ENCODE measurements at places on chromosomes 3 and 15. TPM values are rescaled to one million over a fixed set of nuclear protein-coding genes. Genes with fewer than 3 reads are reported as not detected.

DNA sequence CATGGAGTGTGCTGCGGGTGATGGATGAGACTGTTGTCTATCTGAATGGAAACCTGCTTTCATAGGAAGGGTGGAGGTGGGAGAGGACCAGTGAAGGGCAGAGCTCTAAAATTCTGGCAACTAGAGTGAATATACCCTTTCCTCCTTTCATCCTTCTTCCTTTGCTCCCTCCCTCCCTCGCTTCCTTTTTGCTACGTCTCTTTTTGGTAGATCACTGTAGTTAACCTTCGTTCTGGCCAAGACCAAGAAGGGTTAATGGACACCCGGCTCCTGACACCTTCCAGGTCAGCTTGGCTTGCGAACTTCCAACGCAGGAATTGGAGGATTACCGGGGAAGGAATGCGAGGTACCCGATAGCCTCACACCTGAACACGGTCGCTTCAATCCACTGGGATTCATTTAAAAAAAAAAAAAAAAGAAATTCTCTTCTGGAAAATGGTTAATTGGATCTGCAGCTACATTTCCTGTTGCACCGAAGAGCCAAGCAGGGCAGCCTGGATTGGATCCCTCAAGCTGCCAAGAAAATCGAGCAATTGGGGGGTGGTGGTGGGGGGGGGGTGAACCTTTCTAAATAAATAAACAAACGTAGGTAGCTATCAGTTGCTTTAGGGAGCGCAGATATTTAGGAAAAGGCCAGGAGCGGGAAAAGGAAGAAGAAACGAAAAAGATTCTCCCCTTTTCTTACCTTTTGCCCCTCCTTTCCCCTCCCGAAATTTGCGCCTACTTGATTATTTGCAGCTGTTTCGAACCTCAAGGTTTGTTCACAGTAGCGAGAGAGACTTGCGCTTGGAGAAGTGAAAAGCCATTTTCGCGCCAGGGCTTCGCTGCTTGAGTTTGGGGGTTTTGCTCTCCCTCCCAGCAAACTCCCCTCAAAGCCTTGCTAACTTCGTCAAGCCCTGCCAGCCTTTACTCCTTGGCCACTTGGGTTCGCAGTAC, 9.5 kb upstream of the NR2F2 start:
- DNase-seq, result no peak

The CAMK2N2 gene
- total RNA-seq, result 6.0 TPM

DNA sequence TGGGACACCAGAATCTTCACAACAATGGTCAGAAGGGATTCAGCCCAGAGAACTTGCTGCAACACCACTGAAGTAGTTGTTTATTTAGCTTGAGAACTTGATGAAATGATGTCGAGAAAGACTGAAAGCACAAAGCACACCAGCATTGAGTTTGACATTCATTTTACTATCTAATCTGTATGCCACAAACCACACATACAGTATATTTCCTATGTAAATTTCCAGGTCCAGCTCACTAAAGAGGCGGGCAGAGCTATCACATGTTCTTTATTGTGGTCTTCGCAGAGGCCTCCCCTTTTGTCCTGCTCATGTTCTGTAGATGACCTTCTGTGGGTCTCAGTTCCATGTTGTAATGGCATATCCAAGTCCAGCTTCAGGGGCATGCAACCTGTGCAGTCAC, 10.4 kb upstream of the FMN1 start:
- DNase-seq, result no peak

- peak; percentile 12 for DNase-seq
These were observed 395.2 kb upstream of the AZI2 start for GRCh38 chr3:28743831-28744230.

DNA sequence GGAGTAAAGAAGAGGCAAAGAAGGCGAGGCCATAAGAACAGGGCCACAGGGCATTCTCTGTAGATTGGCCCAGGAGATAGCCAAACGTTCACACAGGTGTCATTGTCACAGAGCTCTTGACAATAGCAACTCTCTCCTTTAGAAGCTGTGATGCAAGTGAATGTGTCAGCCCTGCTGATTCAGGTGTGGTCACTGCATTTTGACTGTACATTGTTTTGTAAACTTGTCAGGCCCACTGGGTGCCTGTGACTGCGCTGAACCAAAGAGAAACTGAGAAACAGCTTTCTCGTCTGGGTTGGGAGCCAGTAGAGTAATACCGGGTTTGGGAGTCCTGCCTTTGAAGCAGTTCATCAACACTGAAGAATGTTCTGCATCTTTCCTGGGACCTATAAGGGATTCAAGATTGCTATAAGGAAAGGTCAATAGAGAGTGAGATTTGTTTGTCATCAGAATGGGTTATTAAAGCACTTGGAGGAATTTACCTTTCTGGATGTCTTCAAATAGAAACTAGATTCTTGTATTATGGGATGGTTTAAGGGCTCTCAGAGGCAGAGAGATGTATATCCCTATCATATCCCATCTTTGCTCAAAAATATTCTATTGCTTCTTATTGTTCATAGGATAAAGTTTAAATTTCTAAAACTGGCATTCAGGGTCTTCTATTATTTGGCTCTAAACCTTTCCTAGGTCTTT, 45.4 kb downstream of the TMEM45A start:
- no peak for DNase-seq

The MKRN3 gene
- total RNA-seq, result 4.9 TPM

The IQCF5 gene
- total RNA-seq, result not detected

GRCh38 chr3:27094721-27095120, 274.5 kb downstream of the NEK10 start:
- DNase-seq, result no peak

GRCh38 chr3:123953735-123954134, 7.3 kb downstream of the CCDC14 start:
- no peak for DNase-seq

DNA sequence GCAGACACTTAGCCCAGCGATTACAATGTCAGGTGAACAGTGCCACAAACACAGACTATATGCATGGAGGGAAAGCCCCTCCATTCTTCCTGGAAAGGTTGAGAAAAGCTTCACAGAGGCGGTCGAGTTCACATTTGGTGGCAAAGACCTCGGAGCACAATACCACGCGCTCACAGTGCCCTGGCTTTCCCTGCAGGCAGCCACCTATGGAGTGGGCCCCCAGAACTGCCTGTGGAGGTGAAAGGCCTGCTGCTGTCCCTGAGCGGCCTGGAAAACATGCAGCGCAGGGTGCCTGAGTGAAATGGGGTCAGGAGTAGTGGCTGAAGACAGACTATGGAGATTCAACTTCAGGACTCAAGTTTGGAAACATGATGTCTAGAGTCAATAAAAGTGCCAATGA, 26.9 kb downstream of the PDIA5 start:
- no peak for DNase-seq

DNA sequence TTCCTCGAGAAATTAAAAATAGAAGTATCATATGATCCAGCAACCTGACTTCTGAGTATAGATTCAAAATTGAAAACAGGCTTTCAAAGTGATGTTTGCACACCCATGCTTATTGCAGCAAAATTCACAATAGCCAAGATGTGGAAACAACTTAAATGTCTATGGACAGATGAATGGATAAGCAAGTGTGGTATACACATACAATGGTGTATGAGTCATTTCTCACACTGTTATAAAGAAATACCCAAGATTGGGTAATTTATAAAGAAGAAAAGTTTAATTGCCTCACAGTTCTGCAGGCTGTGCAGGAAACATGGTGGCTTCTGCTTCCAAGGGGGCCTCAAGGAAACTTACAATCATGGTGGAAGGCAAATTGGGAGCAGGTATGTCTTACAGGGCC, 100.8 kb downstream of the KLF13 start:
- no peak for DNase-seq

DNA sequence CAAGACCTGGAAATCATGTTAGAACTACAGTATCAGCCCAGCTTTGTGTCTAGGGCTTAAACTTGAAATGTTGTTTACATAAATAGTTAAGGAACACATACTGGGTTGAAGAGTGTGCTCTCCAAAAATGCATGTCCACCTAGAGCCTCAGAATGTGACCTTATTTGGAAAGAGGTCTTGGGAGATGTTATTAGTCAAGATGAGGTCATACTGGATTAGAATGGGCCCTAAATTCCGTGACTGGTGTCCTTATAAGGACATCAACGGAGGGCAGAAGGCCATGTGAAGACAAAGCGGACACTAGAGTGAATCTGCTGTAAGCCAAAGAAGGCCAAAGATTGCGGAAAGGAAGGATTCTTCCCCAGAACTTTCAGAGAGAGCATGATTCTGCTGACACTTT, 759.2 kb upstream of the CFAP20DC start:
- no peak for DNase-seq

The IL17RE gene
- total RNA-seq, result 0.12 TPM

The CTXND1 gene
- 0.10 TPM for total RNA-seq

All from SJCRH30 (cell line).